ENCODE measurements at places on chromosomes 3 and 15.

- peak; percentile 100 for DNase-seq
Observed at GRCh38 chr15:98896802-98897732, 110.5 kb downstream of the PGPEP1L start.

- DNase-seq, result no peak
Observed at GRCh38 chr3:29293421-29293820, 12.6 kb downstream of the RBMS3 start.

- peak; percentile 84 for DNase-seq
Observed at GRCh38 chr3:48400824-48401433, 28.9 kb downstream of the FBXW12 start.

DNA sequence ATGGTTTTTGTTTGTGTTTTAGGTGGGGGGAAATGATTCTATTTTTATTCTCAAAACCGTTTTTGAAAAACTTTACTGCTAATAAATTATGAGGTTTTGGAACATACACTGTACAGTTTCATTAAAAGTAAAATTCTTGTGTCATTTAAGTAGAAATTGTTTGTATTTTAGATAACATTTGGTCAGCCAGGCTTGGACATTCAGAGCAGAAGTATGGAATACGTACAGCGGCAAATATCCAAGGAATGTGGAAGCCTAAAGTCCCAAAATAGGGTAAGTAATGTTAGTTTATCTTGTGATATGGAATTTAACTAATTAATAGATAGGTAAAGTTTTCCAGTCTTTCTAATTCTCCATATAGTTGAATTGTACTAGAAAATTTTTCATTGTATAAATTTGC is 96.6 kb downstream of the SPRED1 start:
- no peak for DNase-seq

DNA sequence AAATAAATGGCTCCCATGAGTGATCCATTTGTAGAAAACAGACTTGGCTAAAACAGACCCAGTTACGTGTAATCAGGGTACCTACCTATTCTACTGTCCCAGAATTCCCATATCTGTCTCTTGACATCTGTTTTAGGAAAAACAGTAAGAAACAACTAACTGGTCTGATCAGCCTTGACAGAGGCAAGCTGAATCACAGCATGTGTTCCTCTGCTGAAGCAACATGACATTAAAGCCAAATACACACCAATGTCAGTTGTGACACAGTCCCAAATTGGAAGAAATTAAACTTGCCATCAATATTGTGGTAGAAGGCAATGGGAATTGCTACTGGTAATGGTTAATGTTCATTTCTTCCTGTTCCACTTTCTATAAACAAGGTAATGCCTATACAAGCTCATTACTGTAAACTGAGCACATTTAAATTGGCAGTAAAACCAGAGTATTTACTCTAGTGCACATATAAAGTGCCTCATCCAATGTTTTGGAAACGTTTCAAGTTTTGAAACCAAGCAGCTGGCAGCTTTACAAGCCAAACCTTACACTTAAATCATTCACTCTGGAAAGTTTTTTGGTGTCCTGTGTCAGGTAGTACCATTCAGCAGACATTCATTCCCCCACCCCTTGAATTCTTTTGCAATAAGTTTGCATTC is 27.0 kb downstream of the ALDH1A2 start:
- DNase-seq, result no peak

GRCh38 chr3:23203708-23204330 is 692 bp downstream of the UBE2E2 start:
- no peak for DNase-seq

DNA sequence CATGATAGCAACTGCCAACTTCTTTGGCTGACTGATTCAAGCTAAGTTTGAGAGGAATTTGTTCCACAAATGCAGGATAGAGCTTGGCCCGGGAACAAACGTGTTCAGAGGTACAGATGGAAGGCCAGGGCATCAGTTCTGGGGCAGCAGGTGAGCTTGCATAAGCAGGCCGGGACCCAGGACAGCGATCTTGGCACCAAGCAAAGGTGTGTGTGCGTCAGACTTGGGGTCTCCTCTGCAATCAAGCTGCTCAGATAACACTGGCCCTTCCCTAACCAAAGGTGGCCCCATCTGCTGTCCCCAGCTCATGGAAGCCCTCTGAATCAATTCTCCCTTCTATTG is 155.6 kb downstream of the MEGF11 start:
- no peak for DNase-seq

- DNase-seq, result no peak
Observed at GRCh38 chr15:57890351-57890750, 175.2 kb downstream of the ALDH1A2 start.

DNA sequence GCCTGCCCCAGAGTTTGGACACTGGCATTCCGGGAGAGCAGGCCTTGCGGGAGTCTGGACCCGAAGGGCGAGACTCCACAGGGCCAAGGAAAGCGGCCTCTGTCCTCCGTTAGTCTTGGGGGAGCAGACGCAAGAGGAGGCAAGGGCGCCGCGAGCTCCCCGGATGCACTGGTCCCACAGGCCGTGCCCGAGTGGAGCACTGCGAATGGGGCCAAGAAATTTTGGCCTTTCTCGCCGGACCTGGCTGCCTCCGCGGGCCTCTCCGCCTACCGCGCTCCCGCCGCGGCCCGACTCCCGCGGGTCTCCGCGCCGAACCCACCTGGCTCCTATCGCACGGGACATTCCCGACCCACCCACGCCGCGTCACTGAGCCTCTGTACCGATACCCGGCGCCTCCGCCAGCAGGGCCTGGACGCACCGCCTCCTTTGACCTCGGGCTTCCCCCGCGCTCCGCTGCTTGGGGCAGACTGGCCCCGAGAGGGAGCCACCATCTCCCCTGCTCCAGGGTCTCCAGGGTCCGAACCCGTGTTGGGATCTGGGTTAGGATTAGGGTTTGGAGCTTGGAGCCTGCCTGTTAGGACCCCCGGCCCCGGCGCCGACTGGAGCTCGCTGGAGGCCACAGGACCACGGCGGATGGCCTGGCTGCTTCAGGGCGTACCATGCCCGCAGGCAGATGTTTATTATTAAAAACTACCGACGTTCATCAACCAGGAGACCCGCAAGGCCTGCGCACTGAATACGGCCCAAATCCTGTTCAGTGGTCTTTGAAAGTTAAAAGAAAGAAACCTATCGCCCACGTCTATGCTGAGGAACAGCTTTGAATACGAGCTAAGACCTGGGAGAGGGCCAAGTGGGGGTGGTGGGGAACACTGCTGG is 11.7 kb downstream of the SHOX2 start:
- no peak for DNase-seq

GRCh38 chr3:126342991-126343648 is 14.1 kb downstream of the KLF15 start:
- DNase-seq, result peak; percentile 63

- DNase-seq, result no peak
Observed at GRCh38 chr3:55180161-55180560, 252.3 kb upstream of the LRTM1 start.

GRCh38 chr3:32860499-32860898 is 42.7 kb downstream of the TRIM71 start:
- no peak for DNase-seq

- DNase-seq, result no peak
Observed at GRCh38 chr3:60330107-60330506, 921.1 kb downstream of the FHIT start.

GRCh38 chr15:60787837-60788691 is 309.1 kb upstream of the ICE2 start:
- peak; percentile 17 for DNase-seq

GRCh38 chr15:85168642-85169173 is 187.1 kb downstream of the PDE8A start:
- DNase-seq, result peak; percentile 26

DNA sequence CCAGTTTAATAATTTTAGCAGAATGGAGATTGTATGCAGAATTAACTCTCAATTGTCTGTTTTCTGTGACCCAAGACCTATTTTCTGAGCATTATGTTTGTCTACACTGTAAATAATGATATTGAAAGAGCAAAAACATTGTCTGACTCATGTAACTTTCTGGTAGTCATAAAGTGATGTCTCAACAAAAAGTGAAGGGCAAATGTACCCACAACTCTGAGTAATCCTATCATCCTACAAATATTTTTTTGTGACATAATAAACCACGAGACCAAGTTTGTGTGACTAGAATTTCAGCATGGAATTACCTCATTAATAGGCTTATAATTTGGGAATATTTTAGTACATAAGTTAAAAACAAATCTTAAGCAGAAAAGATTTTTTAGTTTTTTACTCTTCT is 15.4 kb upstream of the ABHD10 start:
- peak; percentile 38 for DNase-seq

GRCh38 chr15:66937588-66937987 is 127.8 kb upstream of the SMAD3 start:
- DNase-seq, result no peak

- DNase-seq, result no peak
Observed at GRCh38 chr3:139770577-139770976, 92.8 kb upstream of the NMNAT3 start.

DNA sequence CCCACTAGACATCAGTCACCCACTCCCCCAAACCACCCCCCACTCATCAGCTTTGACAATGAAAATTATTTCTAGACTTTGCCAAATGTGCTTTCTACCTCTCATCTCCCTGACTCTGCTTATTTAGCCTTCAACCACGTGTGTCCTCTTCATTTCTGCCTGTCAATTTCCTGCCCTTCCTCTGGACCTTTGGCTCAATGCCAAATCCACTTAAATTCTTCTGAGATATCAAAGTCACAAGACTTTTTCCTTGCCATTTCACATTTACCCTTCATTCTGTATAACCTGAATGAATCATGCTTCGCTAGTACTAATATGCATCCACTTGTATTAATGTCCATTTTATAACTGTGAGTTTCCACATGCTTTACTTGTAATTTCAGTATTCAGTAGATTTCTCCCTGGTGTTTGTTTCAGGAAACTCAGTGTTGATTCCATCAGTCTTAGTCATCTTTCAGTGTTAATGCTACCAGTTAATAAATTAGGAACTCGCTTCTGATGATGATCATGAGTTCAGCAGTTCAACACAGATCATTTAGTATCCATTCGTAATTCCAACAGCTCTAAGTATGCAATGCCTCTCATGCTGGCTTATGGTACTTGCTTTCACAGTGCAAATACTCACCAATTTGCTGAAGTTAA is 128.2 kb upstream of the OSTN start:
- DNase-seq, result no peak

DNA sequence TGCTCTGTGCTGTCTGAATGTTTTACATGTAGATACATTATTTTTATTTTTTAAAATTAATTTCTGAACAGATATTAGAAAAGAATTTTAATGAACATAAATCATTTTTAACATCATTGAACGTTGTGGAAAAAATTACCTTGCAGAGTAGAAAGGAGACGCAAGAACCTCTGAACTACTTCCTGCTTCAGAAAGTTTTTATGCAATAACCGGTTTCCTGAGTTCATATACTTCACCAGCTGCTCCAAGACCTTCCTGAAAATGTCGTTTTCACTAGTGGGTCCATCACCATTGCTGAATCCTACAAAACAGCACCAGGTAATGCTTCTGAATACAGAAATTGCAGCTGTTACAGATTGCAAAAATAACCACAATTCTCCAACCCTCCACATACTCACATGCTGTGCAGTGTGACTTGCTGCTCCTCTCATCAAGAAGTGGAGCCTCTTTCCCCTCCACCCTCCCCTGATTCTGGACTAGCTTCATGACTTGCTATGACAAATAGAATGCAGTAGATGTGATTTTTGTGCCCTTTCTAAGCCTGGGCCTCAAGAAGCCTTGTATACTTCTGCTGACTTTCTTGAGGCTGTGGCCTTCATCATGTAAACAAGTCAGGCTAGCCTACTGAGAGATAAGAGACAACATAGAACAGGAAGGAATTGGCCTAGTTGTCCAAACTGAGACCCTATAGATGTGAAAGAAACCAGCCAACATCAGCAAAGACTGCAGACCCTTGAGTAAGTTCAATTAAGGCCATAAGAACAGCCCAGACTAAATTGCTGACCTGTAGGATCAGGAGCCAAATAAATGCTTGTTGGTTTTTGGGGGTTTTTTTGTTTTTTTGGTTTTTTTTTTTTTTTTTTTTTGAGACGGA is 80.4 kb downstream of the TRANK1 start:
- DNase-seq, result no peak

DNA sequence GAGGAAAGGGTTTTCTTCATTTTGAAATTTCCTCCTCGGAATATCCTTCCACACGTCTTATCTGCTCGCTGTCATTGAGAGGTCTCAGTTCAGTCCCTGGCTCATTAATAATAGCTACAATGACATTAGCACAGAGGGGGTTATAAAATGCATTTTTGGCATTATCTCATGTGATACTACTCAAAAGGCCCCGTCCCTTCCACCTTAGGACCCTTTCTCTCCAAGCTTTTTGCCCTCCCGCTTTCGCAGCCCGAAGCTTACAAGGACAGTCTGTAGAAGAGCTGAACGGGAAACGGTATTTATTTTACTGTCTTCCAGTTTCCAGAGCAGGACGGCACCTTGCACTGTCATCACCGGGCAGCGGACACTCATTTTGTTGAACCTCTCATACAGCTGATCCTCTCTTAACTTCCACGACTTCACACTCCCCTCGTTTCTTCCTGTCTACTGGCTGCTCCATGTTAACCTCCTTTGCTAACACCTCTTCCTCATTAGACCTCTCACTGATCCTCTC is 5.6 kb upstream of the PLEKHO2 start:
- DNase-seq, result no peak

DNA sequence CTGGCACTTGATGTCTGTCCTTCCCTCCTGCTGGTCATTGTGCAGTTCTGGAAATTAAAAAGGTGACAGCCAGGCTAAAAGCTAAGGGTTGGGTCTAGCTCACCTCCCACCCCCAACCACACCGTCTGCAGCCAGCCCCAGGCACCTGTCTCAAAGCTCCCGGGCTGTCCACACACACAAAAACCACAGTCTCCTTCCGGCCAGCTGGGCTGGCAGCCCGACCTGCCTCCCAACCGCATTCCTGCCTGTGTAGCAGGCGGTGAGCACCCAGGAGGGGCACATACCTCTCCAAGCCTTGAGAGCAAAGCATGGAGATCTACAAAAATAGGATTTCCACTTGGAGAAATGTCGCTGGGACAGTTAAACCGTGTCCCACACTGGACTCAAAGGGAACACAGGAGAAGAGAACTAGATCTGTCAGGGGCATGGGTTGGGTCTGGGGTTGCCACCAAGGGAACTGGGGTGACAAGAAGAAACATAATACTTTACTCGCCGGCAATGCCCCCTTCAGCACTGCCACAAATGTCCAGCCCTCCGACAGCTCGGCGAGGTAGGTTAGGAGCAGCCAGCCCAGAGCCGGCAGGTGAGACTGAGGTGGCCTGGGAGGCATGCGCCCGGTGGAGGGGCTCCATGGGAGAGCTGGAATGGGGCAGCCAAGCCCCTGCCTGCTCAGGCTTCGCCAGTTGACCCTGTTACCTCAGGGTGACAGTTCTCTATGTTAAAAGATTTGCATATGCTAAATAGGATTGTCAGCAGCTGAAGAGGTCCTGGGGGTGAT is 52.2 kb downstream of the EXOG start:
- DNase-seq, result no peak

GRCh38 chr3:5707794-5708193 is 520.3 kb downstream of the EDEM1 start:
- DNase-seq, result no peak

GRCh38 chr3:5787861-5788488 is 600.5 kb downstream of the EDEM1 start:
- DNase-seq, result peak; percentile 44

All from SK-MEL-5 (cell line).